Stimulated activated naive CD8-positive, alpha-beta T cell treated with anti-CD3 and anti-CD28 coated beads, Interleukin-15, Interleukin-2, amounts not matched to agents 100 U/mL and 50 U/mL, for 24 hours (primary cell): ENCODE measurements at places on chromosomes 5 and 9.

DNA sequence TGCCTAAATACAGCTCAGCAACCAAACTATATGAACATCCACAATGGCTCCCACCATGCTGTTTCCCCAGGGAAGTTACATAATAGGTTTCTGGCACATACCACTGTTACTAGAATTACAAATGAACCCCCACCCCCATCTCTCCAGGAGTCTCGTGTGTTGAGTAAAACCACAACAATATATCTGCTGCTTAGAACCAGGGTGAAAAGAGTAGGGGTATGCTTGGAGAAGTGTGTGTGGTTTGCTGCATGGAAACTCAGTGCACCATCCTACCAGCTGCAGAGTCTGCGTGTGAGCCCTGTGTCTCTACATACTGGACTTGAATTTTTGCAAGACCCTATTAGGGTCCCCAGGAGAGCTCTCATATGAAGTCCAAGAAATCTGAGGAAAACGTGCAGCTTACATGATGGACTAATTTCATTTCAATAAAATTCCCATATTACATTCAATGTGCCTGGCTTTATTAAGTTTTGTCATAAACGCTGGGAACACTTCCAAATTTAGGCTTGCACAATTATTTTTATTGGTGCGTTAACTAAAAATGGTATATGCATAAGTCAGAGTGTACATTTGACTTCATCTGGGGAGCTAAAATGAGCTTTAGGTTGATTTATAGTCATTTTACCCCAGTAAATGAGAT is 104.5 kb upstream of the NFIB start:
- no peak for DNase-seq

GRCh38 chr5:156126716-156127115 is 200.2 kb upstream of the SGCD start:
- no peak for DNase-seq

DNA sequence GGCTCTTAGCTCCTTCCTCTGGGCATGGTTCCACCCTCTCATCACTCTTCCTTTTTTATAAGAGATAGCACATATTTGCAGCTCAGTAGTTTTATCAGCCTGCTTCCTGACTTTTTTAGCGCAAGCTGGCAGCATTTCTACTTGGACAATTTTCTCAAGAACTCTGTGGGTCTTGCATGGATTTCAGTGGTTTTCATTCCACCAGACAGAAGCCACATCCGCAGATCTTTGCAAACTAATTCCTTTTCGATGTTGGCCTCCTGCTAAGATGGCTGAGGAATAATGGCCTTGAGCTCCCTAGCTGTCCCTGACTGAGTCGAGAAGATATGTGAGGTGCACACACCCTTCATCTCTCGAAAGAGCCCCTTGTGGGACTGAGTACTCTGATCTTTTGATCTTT is 49.5 kb downstream of the GALNT12 start:
- no peak for DNase-seq

- DNase-seq, result no peak
These were observed 36.4 kb downstream of the MTMR12 start for GRCh38 chr5:32276173-32276853.

DNA sequence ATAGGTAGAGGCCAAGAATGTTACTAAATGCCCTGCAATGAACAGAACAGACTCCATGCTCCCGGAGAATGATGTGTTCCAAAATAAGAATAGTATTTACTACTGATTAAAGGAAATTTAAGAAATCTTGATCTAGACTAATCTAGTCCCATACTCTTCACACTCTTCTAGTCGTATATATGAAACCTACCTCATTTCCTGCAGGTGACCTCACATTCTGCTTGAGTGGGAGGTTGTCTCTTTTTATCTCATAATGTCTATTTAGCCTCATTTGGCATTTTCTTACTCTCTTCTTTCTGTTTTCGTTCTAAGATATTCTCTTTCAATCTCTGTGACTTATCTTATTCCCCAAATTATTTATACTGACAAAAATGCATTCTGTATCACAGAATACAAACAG is 9.2 kb upstream of the SHOC1 start:
- no peak for DNase-seq

GRCh38 chr9:111691672-111692329 is 30.4 kb downstream of the GNG10 start:
- DNase-seq, result no peak

DNA sequence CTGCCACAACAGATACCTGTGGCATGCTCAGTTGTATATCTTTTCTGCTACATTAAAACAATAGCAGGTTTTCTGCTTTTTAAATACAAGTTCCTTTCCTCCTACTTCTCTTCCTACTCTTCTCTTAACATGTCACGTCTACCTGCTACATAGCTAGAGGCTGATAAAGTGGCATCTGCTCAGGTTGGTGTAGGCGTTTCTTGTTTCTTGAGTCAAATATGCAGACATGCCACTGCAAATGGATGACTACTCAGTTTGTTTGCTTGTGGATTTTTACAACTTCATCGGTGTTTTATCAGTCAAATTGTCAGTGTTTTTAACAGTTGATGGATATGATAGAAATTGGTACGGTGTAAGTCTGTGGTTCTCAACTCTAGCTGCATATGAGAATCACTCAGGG is 525.7 kb downstream of the TLE4 start:
- DNase-seq, result no peak
